ENCODE measurements at places on chromosomes 16 and 17.
A peak's percentile ranks its signal among the peaks of the same experiment; 100 is the strongest.

GRCh38 chr16:10552281-10552680 lies 28.1 kb downstream of the EMP2 start:
- no peak for DNase-seq

DNA sequence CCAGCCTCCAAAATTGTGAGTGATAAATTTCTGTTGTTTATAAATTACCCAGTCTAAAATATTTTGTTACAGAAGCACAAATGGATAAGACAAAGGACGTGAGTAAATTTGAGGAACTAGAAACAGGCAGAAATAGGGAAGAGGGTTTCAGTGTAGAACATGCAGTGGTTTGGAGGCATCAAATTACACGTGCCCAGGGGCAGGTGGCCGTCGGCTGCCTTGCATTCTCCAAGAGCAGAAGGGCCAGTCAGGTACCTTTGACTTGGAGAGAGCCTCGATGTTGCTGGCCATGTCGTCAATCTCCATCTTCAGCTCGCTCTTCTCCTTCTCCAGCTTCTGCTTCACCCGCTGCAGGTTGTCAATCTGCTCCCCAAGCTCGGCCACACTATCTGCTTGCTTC lies 54.3 kb downstream of the MYH13 start:
- DNase-seq: no peak

DNA sequence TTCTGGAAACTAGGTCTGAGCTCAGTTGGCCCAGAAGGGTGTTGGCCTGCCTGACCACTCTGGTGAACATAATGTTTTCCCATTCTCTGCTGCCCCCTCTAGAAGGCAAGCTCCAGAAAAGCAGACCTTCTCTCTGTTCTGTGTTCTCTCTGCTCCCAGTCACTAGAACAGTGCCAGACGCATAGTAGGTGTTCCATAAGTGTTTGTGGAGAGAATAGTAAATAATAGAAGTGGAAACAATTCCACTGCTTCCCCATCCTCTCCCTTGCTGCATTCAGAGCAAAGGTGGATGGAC lies 32.2 kb upstream of the ETV4 start:
- DNase-seq: no peak

DNA sequence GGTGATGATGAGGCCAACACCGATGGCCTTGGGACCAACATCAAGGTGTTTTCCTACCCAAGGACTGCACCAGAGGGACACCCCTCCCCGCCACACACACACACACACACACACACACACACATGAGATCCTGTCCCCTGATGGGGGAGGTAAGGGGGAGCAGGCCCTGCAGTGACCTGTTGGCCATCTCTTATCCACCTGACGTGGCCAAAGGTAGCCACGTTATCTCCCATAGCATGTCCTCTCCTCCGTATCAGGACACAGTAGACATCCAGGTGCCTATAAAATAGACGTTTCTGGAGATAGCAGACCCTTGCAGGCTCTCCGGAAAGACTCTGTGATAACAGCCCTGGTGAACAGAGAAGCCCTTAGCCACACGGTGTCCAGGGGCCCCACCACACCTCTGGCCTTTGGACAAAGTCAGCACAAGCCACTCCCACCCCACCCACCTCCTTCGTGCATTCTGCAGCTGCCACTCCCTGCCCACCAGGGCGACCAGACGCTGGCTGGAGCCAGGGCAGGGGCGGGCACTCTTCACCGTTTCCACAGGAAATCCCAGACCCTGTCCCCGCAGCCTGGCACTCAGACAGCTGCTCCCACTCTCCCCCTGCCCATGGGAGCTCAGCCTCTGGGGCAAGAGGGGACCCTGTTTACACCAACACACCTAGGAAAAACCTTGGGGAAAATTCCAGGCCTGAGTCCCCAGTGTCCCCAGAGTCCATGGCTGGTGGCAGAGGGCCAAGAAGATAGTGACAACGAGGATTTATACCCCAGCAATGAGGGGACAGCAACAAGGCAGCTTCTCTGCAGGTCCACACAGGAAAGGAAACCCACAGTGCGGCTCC lies 15.4 kb upstream of the ENPP7 start:
- no peak for DNase-seq

DNA sequence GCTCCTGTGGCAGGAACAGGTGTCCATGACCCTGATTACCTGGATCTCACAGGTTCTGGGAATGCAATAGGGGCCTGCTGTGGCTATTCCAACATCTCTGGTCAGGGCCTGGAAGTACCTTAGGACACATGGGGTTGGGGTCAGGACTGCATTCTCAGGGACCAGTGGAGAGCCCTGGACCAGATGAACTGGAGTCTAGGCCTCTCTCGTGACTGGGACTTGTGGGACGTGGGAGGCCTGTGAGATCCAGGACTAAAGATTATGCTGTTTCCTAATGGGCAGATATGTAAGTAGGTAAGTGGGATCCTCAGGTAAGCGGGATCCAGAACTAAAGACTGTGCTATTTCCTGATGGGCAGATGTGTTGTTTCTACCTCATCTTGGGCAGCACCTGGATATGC lies 16.2 kb upstream of the CD300A start:
- no peak for DNase-seq

DNA sequence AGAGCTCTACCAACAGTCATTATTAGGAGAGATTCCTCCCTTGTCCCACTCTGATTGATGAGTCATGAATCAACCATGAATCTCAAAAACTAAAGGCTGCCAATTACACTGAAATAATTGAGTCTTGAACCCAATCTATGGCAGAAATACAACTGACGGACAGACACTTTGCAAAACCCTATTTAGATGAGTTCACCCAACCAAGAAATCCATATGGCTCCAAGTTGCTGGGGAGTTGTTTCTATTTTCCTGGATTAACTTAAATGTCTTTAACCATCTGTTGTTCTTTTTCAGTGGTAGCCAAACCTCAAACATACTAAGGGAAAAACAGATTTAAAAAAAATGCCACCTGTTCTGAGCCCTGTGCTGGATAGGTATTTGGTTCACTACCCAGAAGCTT lies 151.0 kb downstream of the SHISA9 start:
- DNase-seq: no peak

DNA sequence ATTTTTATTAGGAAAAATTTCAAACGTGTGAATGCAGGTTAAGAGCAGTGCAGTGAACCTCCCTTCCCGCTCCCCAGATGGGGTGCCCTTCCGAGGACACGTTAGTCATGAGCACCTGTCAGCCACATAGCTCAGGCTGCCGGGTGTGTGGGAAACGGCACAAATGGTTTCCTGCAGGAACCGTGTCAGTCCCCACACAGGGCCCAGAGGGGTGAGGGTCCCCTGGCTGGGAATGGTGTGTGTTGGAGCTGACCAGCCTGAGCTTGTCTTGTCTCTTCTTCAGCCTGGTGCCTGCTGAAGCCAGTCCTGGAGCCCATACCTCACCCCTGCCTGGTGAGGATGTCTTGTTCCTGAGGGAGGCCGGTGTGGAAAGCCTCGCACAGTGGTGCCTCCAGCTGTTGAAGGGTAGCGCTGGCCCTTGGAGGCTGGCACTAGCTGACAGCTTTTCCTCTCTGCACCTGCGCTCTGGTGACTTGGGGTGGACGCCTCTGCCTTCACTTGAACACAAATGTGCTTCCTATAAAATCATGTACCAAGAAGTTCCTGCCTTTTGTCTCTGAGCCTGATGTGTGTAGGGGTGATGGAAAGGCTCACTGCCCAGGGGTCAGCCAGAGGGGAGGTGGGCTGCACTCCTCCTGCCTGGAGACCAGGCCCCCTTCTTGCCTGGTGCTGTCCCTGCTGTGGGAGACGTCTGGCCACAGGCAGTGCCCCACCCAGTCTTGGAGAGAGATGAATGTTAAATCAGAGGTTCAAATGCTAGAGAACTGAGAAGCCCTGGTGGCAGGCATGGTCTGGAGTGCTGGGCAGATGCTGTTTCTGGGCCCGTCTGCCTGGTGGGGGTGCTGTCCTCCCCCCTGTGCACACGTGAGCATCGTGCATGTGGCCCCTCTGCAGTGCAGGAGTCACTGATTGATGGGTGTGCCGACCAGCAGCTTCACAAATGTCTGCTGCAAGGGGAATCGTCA lies 102.6 kb upstream of the ZNF750 start:
- DNase-seq: no peak

- no peak for DNase-seq
Observed at GRCh38 chr16:74219706-74220105, 76.9 kb upstream of the PSMD7 start.

- DNase-seq: no peak
Observed at GRCh38 chr17:65050438-65050837, 6.1 kb downstream of the GNA13 start.

GRCh38 chr16:28823291-28823872 lies 583 bp downstream of the ATXN2L start:
- DNase-seq: no peak

- no peak for DNase-seq
Observed at GRCh38 chr16:17259751-17260270, 210.9 kb downstream of the XYLT1 start.

GRCh38 chr17:81068411-81069134 lies 33.6 kb downstream of the BAIAP2 start:
- no peak for DNase-seq

- DNase-seq: no peak
Observed at GRCh38 chr17:38896346-38896954, 26.6 kb downstream of the LASP1 start.

GRCh38 chr16:30760577-30761426 lies 1.1 kb downstream of the CFAP119 start:
- no peak for DNase-seq

DNA sequence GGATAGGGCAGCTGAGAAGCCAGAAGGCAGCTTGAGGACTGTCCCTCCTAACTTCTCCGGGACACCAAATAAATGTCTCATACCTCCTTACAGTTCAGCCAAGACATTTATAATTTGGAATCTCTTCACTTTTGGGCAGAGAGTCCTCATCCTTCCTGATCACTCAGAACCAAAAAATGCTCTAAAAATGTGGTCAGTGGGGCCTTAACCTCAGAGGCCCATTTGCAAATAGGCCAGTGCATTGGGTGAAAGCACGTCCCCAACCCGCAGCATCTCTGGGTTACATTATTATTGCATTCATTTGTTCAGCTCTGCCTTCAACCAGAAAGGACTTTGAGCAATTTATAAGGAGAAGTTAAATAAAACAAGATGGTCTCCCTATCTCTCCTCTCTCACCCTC lies 112.4 kb upstream of the IRX3 start:
- DNase-seq: no peak

GRCh38 chr17:48597778-48598631 lies 4.4 kb upstream of the HOXB5 start:
- peak; percentile 59 for DNase-seq

DNA sequence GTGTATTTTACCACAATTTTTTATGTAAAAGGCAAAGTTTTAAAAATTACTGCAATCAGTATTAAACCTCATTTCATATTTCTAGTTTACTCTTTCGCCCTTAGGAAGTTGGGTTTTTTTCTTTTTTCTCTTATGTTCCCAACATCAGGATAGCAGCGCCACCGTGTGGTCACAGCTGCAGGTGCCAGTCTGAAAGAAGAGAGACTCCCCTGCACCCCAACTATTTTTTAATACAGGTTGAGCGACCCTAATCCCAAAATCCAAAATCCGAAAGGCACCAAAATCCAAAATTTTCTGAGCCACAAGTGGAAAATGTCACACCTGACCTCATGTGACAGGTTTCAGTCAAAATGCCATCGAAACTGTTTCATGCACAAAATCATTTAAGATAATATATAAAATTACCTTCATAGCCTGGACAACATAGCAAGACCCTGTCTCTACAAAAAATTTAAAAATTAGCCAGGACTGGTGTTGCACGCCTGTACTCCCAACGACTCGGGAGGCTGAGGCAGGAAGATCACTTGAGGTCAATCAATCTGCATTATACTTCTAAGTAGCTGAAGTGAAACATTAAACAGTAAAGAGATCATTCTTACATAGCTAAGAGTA lies 21.8 kb upstream of the ASGR2 start:
- peak; percentile 78 for DNase-seq

DNA sequence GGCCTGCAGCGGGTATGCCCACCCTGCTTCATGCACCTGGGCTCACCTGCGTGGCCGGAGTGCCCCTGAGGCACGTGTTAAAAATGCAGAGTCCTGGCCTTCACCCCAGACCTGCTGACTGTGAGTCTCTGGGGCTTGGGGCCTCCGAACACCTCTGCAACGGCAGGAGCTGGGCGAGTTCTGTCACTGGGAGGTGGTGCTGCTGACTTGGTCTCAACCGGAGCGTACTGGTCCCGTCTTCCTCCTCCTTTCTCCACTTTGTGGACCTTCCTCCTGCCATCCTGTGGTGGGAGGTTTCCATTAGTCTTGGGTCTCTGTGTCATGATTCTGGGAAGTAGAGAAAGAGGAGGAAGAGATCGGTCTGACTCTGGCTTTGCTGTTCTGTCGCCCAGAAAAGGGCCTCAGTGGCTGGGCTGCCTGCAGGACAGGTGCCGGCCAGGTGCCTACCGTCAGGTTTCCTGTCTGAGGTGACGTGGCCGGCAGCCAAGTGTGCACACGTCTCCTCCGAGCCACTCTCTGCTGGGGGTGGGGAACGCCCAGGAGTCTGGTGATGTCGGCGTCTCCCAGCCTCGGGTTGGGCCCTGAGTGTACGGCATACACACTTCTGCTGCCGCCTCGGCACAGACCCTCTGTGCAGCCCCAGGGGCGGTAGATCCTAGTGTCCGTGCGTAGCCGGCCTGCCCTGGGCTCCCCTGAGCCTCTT lies 6.9 kb downstream of the TSC2 start:
- no peak for DNase-seq

GRCh38 chr17:76467809-76468633 lies 618 bp downstream of the AANAT start:
- no peak for DNase-seq

DNA sequence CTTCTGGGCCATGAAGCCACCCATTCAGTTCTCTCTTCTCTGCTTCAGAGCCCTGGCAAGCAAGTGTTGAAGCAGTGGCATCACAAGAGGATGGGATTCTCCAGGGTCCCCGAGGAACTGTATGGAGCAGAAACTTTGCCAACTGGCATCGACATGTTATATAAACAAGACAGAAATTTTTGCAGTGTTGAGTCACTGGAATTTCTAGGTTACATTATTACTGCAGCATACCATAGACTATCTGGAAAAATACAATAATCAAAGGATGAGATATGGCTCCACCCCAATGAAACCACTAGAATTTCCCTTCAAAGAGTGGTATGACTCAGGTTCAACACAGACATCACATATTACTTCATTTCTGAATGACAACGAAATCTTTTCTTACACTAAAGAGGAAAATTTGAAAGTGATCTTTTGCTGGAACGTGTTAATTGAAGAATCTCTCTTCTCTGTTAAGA lies 343.0 kb upstream of the DYNLRB2 start:
- no peak for DNase-seq

DNA sequence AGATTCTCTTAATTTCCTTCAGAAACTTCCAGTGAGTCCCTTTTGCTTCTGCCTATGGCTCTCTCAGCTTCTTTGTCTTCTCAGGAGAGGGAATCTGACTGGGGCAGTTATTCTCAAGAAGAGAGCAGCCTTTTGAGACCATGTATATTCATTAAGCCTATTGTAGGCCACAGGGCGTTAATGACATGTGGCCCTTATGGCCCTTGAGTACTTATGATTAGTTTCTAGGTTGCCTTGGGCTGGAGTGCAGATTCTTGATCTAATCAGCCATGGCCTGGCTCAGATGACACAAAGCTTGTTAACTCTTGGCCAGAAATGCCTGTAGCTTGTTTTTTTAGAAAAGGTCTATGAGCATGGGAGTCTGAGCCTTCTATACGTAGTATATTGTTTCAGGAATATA lies 17.4 kb downstream of the MFSD11 start:
- no peak for DNase-seq
